ENCODE measurements at places on chromosomes 13 and 19.

DNA sequence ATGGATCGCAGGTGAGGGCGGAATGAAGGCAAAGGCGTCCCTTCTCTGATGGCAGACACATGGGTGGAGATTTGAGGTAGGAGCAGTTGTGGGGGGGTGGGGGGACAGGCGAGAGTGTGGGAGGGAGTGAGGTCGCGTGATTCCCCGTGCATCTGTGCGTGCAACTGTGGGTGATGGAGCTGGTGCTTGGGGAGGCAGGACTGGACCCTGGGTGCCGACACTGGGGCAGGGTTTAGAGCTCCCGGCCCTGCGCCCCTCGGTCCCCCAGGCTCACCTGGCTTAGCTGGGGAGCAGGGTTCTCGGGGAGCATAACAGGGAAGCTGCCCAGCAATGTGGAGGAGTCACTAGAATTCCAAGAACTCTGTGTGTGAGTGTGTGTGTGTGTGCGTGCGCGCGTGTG lies 3.4 kb downstream of the TMPRSS9 start:
- DNase-seq, result no peak

GRCh38 chr19:32176591-32176990 lies 168.8 kb upstream of the ZNF507 start:
- no peak for DNase-seq

DNA sequence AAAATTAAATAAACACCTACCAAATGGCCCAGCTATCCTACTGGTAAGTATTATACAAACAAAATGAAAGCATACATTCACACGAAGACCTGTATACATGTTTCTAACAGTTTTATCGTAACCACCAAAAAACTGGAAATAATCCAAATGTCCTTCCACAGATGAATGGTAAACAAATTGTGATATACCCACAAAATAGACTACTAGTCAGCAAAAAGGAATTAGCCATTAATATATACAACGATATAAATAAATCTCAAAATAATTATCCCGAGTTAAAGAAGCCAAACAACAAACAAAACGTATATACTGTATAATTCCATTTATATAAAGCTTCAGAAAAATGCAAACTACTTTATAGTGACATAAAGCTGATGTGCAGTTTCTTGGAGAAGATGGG lies 106.3 kb upstream of the SERTM1 start:
- DNase-seq, result no peak

DNA sequence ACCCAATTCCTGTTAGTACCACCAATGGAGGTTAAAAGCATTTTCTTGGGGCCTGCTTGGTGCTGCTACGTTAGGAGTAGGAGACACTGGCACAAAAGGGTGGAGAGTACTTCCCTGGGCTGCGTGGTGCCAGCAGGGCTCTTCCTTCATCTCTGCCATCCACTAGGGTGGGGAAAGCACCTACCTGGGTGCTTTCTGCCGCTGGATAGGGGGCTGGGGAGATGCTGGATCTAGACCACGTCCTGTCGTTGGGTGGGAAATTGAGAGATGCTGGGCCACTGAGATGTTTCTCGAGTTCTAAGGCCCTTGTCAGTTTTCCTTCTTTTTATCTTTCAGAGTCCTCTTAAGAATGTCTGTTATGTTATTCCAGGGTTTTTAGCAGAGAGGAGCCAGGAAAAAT lies 6.7 kb upstream of the FCGBP start:
- no peak for DNase-seq

DNA sequence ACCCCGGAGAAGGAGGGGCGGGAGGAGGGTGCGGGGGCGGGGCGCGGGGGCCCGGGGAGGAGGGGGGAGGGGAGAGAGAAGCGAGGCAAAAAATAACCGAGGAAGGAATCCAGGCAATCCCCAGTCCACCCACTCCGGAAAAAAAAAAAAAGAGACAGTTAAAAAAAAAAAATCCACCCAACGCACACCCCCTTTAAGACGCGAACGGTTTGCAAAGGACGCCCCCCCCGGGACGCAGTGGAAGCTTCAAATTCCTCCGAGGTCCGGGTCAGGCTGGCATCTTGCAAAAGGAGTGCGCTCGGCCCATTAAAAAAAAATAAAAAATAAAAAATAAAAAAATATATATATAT lies at the start of gene CACNA1A:
CACNA1A (minus strand) TSS at position 9 of the 350 bp plus-strand sequence. CDS start 255 bp downstream, outside the sequence.
- no peak for DNase-seq

DNA sequence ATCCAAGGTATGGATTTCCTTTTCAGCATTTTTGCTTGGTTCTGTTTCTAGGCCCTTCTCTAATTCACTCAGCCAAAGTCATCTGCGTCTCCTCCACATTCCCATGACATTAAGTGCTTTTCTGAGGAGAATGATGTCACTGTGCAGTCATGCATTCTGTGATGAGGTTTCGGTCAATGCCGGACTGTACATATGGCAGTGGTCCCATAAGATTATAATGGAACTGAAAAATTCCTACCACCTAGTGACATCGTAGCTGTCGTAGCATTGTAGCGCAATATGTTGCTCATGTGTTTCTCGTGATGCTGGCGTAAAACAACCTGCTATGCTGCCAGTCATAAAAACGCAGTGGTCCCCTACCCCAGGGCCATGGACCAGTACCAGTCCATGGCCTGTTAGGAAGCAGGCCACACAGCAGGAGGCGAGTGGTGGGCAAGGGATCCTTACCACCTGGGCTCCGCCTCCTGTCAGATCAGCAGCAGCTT lies 63.4 kb upstream of the TNFRSF19 start:
- DNase-seq, result no peak

DNA sequence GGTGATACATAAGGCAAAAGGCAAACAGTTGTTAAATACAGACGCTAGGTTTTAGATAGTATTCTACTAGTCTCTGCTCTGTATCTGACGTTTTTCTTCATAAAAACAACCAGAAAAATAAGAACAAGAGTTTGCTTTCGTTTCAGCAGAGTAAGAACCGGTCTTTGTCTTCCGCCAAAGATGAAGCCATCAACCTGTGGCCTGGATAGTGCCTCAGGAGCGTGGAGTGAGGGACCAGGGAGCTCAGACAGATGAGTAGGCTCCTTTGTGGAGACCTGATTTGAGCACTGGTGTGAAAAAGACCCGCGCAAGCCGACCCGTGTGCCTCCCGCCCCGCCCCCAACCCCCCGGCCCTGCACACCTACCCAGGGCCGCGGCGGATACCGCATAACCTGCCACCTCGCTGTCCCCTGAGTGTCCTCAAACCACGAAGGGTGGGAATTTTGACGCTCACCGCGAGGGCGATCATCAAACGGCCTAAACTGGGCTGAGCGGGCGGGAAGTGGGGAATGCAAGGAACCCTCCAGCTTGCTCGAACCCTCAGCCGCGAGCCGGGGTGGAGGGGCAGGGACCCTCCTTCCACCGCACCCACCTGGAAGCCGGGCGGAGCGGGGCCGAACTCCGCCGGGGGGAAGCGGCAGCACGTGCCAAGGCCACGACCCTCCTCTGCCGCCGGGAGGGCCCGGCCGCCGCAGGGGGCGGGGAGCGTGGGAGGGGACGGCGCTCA lies 866 bp upstream of the LMO7 start:
- DNase-seq, result no peak

DNA sequence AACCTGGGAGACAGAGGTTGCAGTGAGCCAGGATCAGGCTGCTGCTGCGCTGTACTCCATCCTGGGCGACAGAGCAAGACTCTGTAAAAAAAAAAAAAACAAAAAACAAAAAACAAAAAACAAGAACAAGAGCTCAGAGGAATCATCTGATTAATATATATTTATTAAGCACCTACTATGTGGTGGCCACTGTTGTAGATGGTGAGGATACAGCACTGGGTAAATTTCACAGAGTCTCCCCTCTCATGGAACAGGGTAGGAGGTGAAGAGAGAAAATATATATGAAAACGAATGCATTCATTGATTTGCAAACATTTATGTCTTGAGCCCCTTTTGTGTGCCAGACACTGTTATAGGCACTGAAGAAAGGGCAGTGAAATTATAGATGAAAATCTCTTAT lies 5.9 kb upstream of the SERTAD1 start:
- no peak for DNase-seq

DNA sequence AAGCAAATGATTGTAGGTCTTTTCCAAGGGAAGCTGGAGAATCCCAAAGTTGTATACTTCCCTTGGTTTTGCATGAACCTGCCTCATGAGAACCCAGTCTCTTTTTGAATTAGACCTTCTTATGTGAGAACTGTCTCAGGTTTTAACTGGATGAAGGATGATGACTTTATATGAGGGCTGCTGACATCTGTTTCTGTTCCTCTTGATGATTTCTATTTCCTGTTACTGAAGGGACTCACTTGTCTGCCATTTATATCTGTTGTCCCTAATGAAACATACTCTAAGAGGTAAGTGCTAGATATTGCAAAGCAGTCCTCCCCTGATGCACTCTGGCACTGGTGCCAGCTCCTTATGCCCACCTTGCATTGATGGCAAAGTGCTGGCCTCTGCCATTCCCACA lies 33.6 kb downstream of the ERICH4 start:
- DNase-seq, result no peak

DNA sequence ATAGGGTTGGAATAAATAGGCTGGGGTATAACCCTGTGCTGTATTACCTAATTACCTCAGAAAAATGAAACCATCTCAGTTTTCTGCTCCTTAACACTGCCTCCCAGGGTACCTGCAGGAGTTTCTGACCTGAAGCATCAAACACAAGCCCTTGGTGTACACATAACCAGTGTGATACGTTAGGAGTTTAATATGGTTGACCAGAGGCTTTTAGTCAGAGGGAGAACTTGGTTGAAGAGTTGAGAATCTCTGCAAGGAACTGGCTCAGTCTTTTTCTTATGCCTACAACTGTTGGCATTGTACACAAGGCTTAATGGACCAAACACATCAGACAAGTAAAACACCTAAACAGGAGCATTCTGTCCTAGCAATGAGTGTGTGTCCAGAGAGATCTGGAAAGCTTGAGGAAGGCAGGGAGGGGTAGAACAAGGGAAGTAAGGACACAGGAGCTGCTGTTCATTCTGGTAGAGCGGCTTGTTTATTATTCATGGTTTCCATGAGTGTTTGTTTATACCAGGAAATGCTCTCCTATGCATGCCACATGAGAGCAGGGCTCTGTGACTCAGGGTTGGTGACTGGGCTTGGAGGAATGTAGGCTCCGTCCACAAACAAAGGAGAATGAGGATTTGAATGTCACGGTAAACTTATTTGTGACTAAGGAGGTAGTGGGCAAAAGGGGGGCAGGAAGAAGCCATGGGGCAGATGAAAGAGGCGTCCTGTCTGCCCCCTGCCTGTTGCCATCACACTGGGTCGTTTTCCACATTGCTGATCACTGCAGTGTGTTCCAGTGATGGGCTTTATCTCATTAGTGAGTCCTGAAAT lies 11.9 kb upstream of the SPATA13 start:
- no peak for DNase-seq

DNA sequence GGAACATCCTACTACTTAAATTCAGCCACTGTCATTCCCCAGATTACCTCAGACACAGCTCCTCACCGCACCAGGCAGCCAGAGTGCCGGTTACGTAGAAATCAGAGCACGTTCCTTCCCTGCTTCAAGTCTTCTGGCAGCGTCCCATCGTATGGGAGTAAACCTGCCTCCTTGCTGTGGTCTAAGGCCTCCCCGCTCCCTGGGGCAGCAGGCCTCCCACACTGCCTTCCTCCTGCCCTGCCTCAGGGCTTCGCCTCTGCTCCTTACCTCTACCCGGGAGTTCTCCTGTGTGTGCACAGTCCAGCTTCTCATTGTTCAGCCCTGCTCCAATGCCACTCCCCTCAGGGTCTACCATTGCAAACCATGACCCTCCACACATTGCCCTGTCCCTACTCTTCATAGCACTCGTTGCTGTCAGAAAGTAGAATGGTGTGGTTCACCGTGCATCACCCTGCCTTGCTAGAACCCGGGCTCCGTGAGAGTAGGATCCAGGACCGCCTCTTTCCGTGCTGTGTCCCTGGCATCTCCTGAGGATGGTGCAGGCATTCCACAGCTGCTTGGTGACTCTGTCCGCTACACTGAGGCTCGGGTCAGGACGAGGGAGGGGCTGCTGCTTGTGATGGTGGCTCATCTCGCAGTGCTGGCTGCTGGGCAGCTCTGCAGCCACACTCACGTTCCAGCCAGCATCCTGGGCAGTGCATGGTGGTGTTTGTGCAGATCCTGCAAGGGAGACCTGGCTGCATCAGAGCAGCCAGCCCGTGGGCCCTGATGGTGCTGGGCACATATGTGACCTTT lies 6.9 kb downstream of the POP4 start:
- no peak for DNase-seq

DNA sequence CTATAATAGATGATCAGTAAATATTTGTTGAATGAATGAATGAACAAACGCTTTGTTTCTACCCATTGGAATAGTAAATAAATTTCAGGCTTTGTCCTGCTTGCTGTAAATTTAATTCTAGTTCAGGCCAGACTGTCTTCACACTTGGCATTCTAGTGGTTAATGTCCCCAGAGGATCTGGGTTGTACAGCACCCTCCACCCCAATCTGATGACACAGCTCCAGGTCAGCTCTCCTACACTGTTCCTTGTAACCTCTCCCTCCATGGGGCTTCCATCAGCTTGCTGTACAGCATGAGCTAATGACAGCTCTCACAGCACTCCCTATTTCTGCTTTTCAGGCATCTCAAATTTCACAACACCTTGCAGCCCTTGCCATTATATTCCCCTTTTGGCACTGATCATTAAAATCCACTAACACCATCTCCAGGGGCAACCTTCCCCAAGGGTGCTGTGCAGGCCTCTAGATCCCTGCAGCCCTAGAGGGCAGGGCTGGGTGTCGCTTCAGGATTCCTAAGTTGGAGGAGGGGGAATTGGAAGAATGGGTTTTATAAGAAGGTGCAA lies 12.7 kb upstream of the KL start:
- DNase-seq, result no peak

GRCh38 chr13:34419025-34419424 lies 523.0 kb upstream of the NBEA start:
- no peak for DNase-seq

- DNase-seq, result no peak
These were observed 8.2 kb upstream of the PCDH9 start for GRCh38 chr13:67238277-67238859.

DNA sequence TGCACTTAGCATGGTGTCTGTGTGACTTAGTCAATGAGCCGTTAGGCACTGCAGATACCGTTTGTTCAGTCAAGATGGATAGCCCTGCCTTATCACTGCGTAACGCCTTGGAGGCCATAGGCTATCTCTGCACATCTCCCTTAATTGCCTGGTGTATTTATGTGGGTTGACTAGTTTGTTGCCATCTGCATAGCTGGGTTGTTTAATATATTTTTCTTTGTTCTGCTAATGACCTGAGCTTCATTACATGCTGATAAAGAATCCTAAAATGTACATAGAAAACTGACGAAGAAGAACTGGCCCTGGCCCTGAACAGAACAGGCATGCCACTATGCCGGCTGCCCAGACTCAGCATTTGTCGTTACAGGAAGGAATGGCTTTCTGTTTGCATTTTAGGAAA lies 297.8 kb downstream of the SHISA2 start:
- no peak for DNase-seq

DNA sequence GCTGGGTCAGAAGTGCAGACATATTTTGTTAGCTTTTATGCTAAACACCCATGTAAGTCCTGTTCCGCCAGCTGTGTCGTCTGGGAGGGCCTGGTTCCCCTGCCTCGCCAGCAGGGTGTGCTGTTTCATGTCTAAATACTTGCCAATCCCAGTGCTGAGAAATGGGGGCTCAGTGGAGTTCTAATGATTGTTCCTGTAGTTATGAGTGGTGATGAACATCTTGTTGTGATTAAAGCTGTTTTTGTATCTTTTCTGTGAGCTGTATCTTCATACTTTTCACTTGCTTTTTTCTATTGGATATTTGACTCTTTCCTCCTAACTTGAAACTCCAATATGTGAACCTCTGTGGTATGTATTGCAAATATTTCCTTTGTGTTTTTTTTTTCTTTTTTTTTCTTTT lies 32.7 kb downstream of the KDM4B start:
- no peak for DNase-seq

- no peak for DNase-seq
These were observed 5.5 kb upstream of the SAE1 start for GRCh38 chr19:47124937-47125668.

GRCh38 chr19:41877916-41878905 lies 1.1 kb downstream of the CD79A start:
- DNase-seq, result no peak

Measured in right lobe of liver (tissue), 6 donors.